Activated T-helper 1 cell treated with anti-CD3 and anti-CD28 coated beads, Interleukin-2, amount 50 U/mL, for 16 hours (primary cell): ENCODE measurements at places on chromosomes 4 and X.
A peak's percentile ranks its signal among the peaks of the same experiment; 100 is the strongest.

GRCh38 chr4:182697094-182697493 lies 220.1 kb downstream of the DCTD start:
- no peak for DNase-seq

GRCh38 chr4:118836301-118837120 lies 585 bp upstream of the SEC24D start:
- DNase-seq, result no peak

DNA sequence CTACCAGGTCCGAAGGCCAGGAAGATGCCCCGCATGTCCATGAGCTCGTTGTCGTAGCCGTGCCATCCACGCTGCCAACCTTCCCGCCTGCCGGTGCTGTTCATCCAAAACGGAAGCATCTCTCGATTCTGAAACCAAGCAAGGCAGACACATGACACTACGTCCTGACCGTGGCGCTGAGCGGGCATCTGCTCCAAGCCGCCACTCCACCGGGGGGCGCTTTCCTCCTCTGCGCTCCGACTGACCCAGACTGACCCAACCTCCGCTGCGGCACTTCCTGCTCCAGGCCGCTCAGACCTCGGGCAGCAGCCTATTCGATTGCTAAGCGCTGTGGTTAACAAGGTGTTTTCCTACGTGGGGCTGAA lies 120.5 kb downstream of the ENPP6 start:
- no peak for DNase-seq

DNA sequence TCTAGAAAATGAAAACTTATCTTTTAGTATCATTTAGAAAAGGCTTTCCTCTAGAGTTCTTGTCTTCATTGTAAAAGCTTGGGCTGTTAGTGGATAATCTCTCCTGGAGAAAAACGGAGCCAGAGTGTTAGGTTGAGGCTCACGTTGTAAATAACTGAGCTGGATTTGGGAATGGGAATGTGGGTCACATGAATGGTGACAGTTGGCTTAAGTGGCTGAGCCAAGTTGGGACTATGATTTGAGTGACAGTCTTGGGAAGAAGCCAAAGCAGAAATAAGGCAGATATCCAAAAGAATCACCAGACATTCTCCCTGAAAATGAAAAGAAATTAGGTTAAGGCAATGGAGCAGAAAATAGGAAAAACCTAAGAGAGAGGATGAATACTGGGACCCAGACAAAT lies 33.6 kb upstream of the PDGFC start:
- DNase-seq, result no peak

DNA sequence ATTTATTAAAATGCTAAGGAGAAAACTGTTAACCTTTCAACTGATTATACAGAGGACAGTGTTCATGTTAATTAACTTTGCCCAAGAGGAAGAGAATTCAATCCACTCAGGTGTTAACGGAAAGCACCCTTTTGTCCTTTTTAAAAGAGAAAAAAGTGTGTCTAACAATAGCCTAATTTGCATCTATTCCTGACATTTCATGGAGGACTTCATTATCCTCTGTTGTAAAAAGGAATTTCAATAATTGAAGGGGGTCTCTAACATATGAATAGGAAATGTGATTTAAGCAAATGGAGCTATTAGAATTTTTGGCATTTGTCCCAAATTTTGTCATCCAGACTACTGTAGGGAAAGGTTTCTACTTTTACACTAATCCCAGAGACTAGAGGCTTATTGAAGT lies 44.6 kb upstream of the GC start:
- no peak for DNase-seq

DNA sequence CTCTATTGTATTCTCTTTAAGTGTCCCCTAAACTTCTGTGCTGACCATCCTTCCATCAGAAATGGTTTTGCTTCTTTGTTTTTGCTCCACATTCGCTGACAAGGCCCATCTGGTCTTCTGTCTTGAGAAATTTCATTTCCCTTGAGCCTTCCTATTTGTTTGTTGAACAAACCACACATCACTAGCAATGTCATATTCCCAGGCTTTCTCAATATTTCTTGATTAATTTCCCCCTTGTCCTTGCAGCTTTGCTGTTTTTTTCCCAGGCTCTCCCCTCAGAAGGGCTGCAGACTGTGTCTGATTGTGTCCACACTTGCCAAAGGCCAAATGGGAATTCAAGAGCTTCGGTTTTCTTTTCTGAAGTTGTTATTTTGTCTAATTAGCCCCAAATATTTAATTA lies 158.9 kb downstream of the MID1IP1 start:
- no peak for DNase-seq

GRCh38 chr4:109177096-109177810 lies 125.2 kb downstream of the COL25A1 start:
- DNase-seq, result no peak

GRCh38 chrX:132461886-132462285 lies 27.0 kb downstream of the MBNL3 start:
- no peak for DNase-seq

DNA sequence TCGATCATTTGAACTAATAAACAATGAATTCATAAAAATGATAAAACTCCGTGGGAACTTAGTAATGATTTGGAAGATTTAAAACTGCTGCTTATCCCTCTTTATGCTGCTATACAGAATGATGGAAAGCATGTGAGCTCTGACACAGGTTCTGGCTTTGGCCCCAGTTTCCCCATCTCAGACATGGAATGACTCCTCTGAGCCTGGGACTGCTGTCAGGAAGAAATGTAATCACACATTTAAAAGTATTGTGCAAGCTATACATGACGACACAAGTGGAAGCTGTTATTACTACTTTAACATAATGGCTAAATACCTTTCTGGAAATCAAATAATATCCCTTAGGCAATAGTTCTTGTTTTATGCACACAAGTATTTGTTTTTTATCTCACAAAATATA lies 161.7 kb downstream of the DCHS2 start:
- DNase-seq, result no peak

DNA sequence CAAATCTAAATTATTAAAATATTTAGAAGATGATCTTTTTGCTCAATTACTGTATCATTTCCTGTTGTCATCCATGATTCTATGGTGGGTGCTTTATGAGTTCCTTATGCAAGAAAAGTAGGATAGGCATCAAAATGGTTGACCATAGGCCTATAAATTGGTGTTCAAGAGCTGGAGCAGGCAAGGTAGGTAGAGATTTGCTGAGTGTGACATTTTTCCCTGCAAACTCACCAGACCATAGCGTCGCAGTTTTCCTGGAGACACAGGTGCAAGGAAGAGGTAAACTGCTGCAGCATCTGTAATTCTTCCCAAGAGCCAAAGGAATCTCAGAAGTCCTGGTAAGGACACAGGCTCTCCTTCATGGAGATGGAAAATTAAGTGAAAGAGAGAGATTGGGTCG lies 33.7 kb upstream of the DCLK2 start:
- DNase-seq, result no peak

GRCh38 chrX:2608638-2609430 lies 82.3 kb upstream of the CD99 start:
- peak; percentile 79 for DNase-seq

DNA sequence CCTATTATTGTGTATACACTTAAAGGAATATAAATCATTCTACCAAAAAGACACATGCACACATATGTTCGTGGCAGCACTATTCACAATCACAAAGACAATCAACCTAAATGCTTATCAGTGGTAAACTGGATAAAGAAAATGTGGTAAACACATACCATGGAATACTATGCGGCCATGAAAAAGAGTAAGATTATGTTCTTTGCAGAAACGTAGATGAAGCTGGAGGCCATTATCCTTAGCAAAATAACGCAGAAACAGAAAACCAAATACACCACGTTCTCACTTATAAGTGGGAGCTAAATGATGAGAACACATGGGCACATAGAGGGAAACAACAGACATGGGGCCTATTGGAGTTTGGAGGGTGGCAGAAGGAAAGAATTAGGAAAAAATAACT lies 593.2 kb downstream of the DMD start:
- no peak for DNase-seq

GRCh38 chr4:135319685-135320084 lies 1118.1 kb upstream of the PABPC4L start:
- DNase-seq, result no peak

GRCh38 chrX:93319609-93320008 lies 353.8 kb downstream of the NAP1L3 start:
- no peak for DNase-seq

DNA sequence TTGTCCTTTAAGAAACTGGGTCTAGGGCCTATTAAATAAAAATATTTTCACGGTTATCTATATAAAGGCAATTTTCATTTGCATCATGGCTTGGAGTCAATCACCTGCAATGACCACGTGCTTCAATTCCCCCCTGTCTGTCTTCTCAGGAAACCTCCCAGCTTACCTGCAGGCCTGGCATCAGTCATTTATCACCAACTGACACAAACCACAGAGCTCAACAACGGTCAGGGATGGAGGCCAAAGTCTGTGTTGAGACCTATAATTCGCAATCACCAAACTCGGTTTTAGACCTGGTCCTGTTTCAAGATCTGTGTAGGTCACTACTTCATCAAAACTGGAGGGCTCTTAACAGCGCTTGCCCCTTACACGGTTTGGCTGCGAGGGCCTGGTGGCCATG lies 1.9 kb downstream of the SLC9A7 start:
- no peak for DNase-seq

DNA sequence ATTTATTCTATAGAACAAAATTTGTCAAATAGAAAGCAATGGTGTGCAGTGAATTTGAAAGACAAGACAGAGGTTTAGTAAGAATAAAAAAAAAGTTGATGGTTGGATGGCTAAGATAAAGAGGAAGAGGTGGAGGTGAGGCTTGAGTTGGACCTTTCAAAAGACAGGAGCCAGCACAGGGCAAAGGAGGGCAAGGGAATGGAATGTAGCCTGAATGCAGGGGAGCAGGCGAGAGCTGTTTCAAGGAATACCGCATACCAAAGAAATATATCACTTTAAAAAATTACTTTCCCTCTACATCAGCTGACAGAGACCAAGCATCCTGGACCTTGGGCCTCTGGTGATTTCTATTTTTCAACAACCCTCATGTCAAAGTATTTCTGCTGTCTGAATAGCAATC lies 38.0 kb upstream of the CXXC4 start:
- no peak for DNase-seq

GRCh38 chrX:357035-357692 lies 29.5 kb downstream of the PPP2R3B start:
- DNase-seq, result no peak

GRCh38 chr4:88108747-88109122 lies 49.7 kb downstream of the ABCG2 start:
- DNase-seq, result no peak

GRCh38 chr4:3874525-3875110 lies 108.4 kb downstream of the ADRA2C start:
- no peak for DNase-seq

- DNase-seq, result no peak
Observed at GRCh38 chrX:13048280-13048679, 3.9 kb upstream of the FAM9C start.

- no peak for DNase-seq
Observed at GRCh38 chr4:7382634-7383014, 52.1 kb downstream of the PSAPL1 start.

GRCh38 chr4:99458911-99459447 lies 23.8 kb upstream of the ADH7 start:
- no peak for DNase-seq

DNA sequence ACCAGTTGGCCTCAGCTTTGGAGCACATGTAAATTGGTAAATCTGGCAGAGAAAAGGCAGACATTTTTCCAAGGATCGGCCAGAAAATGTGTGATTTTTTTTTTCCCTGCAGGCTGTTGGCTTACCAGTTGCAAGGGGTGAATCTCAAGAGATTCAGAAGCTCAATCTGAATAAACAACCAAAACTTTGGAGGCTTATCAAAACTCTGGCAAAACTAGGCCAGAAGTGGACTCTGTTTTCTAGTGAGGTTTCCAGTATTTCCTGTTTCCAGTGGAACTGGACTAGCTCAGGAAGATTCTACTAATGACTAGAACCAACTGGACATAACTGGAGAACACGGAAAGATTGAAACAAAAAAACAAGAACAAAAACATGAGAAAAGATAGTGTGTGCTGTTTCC lies 191.3 kb downstream of the SMIM20 start:
- no peak for DNase-seq
